Astrocyte (in vitro differentiated cells and primary cell): ENCODE measurements at places on chromosomes 12 and 14. TPM values are rescaled to one million over a fixed set of nuclear protein-coding genes. Genes with fewer than 3 reads are reported as not detected.

GRCh38 chr14:69267492-69267891 is 7.5 kb downstream of the GALNT16 start:
- no peak for DNase-seq

DNA sequence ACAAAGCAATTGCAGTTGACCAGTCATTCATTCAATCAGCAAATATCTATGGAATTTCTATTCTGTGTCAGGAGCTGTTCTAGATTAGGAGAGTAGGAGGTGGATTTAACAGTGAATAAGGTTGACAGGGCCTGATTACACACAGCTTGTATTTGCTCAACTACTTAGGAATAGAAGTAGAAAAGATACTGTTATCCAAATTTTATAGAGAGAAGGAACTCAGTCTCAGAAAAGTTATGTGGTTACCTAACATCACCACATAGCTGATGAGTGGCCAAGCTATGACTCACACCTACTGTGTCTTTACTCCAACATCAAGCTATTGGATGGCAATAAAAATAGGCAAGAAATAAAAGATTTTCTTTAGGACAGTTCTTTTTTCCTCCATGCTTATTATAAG is 374.8 kb downstream of the RMST start:
- DNase-seq = peak; percentile 56

DNA sequence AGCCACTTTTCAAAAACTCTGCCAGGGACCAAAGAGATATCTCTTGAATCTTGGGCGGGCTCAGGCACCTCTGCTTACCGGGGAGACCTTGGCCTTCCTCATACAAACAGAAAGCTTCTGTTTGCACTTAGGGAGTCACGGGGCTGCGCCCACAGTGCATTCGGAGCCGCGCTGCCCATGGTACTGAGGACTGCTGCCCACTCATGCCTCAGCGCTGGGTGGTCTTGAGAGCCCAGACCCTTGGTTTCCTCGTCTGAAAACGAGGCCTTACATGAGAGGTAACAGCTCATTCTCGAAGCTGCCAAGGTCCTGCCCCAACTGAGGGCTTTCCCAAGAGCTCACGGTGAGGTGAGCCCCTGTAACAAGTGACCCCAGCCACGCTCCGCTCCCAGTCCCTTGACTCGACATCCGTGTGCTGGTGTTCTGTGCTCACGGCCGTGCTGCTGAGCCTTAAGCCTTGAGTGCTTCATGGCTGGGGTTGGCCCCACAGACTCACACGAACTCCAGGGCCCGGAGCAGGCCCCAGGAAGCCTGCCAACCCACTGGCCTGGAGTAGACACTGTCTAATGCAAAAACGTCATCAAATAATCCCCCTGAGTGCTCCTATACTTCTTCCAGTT is 47.4 kb upstream of the GPR68 start:
- DNase-seq = no peak

Gene ST8SIA1
- 7.7 and 14.4 TPM in 2 replicates for total RNA-seq

Gene PMCH
- not detected in 2 replicates for total RNA-seq

Gene TPPP2
- total RNA-seq = not detected in 2 replicates

Gene APOLD1
- total RNA-seq = 0.38 and 0.70 TPM in 2 replicates

Gene CPNE6
- not detected in 2 replicates for total RNA-seq
